ENCODE measurements at places on chromosomes 16 and 17.
A peak's percentile ranks its signal among the peaks of the same experiment; 100 is the strongest.

- peak; percentile 54 for DNase-seq
Measured at GRCh38 chr16:50719401-50720337, 22.2 kb upstream of the CYLD start.

DNA sequence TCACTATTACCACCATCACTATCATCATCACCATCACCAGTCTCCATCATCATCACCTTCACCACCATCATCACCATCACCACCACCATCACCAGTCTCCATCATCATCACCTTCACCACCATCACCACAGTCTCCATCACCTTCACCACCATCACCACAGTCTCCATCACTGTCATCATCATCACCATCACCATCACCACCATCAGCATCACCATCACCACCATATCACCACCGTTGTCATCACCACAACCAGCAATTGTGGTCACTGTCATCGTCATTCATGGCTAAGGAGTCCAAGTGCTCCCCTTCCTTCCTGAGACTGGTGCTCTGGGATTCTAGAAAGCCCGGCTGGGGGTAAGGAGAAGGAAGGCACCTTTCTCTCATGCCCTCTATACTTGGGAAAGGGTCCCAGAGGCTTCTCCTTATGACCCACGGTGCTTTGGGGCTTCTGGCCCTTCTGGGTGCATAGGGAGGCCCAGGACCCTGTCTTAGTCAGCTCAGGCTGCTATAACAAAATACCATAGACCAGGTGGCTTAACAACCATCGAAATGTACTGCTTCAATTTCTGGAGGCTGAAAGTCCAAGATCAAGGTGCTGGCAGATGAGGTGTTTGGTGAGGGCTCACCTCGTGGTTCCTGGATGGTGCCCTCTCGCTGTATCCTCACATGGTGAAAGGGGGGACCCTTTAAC, 93.4 kb upstream of the GSE1 start:
- DNase-seq = no peak

- no peak for DNase-seq
Measured at GRCh38 chr17:44807817-44808155, 22.3 kb downstream of the GJC1 start.

- no peak for DNase-seq
Measured at GRCh38 chr16:19948186-19949104, 63.8 kb upstream of the GPRC5B start.

- DNase-seq = no peak
Measured at GRCh38 chr16:51312363-51313150, 161.5 kb upstream of the SALL1 start.

- no peak for DNase-seq
Measured at GRCh38 chr16:67709050-67709449, 10.1 kb downstream of the GFOD2 start.

DNA sequence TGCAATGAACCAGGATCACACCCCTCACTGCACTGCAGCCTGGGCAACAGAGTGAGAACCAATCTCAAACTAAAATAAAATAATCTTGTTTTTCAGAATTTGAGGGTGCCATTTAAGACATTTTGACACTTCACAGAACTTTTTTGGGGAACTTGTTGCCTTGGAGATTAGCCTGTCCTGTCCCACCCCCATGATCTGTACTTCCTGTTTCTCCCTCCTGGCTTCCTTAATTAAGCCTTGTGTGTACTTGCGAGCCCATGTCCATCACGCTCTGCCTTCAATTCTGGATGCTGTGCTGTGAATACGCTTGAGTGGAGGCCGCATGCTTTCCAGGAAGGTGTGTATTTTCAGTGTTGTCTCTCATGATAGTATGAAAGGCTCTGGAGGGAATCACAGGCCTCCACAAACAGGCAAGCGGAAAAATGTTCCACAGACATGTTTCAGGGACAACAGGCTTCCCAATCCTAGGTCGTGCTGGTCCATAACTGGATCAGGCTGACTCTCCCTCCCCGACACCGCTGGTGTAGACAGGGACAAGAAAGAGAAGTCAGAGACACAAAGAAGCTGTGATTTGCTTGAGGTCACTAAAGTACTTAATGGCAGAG, 56.9 kb downstream of the NOS2 start:
- peak; percentile 14 for DNase-seq

- DNase-seq = no peak
Measured at GRCh38 chr17:2212400-2212981, 91.1 kb downstream of the SMG6 start.

- no peak for DNase-seq
Measured at GRCh38 chr16:89164436-89164835, 7.1 kb upstream of the CDH15 start.

DNA sequence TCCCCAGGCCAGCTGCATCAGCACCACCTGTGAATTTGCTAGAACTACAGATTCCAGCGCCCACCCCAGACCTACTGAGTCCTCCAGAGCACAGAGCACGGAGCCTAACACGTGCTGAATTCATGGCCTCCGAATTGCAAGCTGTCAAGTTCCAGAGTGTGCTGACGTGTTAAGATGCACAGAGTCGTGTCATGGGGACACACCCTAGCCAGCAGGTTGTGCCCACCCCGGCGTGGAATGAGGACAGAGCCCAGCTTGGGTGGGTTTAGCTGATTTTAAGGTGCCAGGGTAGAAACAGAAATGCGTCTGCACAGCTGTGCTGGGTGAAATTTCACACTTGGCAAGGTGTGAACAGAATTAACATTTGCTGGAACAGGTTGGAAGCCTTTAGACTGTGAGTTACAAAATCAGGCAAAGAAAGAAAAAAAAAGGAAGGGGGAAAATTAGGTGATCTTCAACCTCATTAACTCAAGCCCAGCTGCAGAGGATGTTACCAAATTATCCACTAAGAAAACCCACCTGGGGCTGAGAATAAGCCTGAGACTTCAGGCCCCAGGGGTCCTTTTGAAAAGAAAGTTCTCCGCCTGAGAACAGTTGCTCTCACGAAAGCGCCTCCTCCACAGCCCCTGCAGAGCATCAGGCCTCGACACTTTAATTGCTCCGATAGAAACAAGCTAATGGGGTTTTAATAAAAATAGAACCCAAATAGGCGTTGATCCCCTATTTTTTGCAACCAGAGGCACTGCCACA, 27.1 kb downstream of the GINS3 start:
- no peak for DNase-seq

DNA sequence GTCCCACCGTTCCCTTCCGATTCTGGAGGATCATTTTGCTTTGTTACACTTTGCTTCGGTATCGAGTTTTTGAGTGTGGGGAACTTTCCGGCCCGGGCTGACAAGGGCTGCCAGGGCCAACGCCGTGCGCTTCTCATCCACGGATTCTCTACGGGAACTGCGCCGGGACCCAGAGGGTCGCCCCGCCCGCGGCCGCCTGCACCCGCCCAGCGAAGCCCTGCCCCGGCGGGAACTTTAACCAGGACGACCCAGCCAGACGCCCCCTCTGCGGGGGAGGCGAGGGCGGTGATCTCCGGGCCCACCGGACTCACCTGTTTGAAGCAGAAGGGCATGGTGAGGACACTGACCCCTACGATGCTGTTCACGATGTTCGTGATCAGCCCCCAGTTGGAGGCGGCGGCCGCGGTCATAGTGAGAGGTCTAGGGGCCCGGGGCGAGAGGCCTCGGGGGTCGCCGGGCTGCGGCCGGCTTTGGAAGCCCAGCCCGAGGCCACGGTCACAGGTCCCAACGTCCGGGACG, 536 bp downstream of the SLC38A10 start:
- DNase-seq = no peak

DNA sequence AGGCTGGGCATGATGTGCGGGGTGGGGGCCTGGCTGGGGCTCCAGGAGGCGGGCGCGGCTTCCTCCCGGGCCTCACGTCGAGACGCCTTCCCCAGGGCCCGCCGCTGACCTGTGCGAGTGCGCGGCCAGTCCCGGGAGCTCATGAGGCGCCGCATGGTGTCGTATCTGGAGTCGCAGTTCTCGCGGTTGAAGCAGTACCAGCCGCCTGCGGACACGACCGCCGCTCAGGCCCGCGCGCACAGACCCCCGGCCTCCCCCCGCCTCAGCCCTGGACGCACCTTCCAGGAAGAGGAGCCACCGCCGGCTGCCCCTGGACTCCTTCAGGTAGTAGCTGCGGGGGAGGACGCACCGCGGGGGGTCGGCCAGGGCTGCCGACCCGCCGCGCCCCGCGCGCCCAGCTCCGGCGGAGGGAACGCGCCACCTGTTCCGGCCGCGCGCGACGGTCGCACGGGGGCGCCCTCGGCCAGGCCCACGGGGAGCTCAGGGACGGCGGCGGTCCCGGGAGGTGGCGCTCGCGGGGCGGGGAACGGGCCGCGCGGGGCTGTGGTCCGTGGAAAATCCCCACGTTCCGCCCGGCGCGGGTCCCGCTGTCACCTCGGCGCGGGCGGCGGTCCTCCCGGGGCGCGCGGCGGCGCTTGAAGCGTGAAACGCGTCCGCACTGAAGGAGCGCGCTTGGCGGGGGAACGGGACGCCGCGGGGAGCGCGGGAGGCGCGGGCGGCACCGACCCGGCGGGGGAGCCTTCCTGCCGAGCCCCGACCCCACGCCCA, 1.4 kb downstream of the NOTUM start:
- peak; percentile 83 for DNase-seq

DNA sequence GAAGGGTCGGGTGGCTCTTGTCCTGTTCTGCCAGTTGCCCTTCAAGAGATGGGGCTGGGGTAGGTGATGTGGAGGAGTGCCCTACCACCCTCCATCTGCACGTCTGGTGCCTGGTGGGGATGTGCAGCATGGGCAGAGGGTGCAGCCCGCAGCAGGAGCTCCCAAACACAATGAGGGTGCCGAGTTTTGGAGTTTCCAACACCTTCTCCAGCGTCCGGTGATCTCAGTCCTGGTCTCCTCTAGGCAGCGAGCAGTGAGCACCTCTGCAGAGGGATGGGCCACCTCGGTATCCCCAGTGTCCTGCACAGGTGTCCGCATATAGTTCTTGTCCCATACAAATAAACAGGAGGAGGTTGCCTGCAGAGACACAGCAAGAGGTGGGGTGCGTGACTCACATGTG, 136.0 kb downstream of the ENGASE start:
- no peak for DNase-seq

DNA sequence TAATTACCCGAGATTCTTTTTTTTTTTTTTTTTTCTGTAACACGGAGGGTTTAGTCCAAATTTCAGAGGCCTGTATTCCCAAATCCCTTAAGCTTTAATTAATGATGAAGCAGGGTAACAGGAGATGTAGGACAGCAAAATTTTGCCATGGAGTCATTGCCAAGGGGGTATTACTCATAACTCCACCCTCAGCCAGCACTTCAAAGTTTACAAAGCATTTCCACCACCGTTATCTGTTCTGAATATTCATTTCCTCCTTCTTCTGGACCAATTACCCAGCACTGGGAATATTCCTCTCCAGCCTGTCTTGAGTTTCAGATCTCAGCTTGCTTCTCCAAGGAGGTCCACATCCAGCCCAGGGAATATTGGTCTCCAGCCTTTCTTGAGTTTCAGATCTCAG, 747.5 kb upstream of the EEF2KMT start:
- DNase-seq = no peak

- DNase-seq = no peak
Measured at GRCh38 chr16:14042706-14043105, 28.4 kb upstream of the MRTFB start.

Measured in H9 (cell line).